IPS DF 6.9 (cell line): ENCODE measurements at places on chromosomes 7 and 10.

- no peak for DNase-seq
These were observed 89.5 kb downstream of the THSD7A start for GRCh38 chr7:11742496-11742895.

GRCh38 chr7:56023500-56023899 is 27.7 kb downstream of the PSPH start:
- no peak for DNase-seq

DNA sequence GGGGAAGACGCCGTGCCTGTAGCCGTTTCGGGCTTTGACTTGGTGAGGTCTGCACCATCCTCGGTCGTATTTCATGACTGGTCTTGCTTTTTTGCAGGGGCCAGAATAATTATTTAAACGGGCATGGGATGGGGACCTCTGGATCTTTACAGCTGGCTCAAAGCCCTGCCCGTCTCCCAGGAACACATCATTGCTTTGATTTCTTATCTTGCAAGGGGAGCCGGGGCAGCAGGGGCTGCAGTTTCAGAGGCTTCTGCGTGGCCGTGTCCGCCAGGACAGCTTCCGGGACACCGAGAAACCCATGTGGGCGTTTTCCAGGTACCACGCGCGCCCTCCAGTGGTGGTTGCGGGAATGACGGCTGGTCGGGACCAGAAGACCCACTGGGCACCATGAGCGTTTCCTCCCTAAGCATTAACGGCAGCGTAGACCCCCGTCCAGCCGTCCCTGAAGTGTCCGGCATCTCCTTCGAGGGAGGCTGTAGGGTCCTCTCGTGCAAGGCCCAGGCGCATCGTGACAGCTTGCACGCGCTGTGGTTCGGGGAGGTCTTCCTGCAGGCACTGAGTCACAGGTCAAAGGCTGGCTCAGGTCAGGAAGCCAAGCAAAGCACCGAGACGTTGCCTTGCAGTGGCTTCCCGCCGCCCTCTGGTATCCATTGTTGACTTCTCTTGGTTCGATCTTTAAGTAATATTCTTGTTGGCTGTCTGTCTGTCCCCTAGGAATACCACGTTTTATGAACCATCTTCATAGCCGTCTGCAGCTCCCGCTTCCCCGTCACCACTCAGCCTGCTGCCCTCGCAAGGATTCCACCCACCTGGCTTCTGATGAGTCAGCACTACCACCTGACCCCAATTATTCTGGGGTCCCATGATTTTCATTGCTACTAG is 16.2 kb upstream of the ZFAND2A start:
- peak; percentile 63 for DNase-seq

- DNase-seq, result no peak
These were observed 290.3 kb downstream of the CDK14 start for GRCh38 chr7:90886416-90886815.

DNA sequence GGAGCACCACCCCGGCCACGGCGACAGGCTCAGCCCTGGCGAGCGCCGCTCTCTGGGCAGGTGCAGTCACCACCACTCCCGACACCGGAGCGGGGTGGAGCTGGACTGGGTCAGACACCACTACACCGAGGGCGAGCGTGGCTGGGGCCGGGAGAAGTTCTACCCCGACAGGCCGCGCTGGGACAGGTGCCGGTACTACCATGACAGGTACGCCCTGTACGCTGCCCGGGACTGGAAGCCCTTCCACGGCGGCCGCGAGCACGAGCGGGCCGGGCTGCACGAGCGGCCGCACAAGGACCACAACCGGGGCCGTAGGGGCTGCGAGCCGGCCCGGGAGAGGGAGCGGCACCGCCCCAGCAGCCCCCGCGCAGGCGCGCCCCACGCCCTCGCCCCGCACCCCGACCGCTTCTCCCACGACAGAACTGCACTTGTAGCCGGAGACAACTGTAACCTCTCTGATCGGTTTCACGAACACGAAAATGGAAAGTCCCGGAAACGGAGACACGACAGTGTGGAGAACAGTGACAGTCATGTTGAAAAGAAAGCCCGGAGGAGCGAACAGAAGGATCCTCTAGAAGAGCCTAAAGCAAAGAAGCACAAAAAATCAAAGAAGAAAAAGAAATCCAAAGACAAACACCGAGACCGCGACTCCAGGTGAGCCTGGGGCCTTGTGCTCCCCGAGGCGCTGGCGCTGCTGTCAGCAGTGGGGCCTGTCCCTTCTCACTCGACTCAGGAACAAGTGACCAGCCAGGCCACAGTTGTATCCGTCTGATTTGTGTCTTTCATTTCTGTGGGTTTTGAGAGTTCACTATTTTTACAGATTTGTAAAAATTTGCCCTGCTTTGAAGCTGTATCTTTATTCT is 117.7 kb downstream of the CYTH3 start:
- DNase-seq, result no peak

DNA sequence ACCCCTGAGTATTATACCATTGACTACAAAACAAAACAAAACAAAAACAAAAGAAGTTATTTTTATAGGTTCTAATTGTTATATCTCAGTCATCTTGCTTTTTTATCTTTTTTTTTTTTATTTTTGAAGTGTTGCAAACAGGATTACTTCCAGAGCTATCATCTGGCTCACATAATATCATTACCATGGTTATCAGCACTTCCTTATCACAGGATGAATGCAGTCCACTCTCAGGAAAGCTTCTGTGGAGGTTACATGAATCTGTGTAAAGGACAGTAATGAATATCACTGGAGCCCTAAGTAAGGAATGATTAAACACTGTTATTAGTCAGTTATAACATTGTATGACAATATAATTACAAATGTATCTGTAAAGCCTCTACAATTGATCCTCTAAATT is 451.5 kb downstream of the PLXDC2 start:
- DNase-seq, result no peak

GRCh38 chr7:17298840-17299482 is 509 bp downstream of the AHR start:
- no peak for DNase-seq

DNA sequence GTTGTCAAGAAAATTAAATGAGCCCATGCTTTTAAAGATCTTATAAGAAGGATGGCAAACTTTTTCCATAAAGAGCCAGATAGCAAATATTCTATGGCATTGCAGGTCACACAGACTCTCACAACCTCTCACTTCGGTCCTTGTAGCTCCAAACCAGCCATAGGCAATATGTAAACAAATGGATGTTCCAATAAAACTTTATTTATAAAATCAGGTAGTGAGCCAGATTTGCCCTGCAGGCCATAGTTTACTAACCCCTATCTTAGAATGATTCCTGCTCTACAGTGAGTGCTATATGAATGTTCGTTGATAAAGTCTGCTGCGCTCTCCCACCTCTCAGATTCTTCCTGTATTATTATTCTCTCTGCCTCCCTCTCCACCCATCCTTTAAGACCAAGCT is 177.7 kb downstream of the KCNMA1 start:
- DNase-seq, result no peak

- no peak for DNase-seq
These were observed 34.7 kb upstream of the SLC35B4 start for GRCh38 chr7:134351424-134351823.

DNA sequence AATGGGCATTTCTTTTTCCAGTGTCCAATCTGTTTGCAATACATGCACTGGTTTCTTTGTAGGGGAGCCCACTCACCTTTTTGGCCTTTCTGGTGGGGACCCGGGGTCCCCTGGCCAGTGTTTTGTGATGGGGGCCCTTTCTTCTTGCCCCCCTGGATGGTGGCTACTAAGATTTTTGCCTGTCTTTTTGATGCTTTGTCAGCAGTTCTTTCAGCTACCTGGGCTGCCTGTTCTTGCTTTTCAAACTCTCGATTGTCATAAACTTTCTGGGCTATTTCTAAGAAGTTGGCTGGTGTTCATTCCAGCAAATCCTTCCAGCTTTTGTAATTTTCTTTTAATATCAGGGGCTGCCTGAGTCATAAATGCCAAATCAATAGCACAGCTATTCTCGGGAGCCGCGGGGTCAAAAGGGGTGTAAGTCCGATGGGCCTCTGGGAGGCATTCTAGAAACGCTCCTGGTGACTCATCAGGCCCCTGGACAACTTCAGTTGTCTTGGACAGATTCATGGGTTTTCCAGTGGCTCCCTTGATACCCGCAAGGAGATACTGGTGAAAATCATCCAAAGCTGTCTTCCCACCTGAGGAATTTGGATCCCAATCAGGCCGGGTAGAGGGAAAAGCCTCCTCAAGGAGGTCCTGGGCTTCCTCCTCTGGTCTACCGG is 79.0 kb downstream of the PRR15 start:
- no peak for DNase-seq

DNA sequence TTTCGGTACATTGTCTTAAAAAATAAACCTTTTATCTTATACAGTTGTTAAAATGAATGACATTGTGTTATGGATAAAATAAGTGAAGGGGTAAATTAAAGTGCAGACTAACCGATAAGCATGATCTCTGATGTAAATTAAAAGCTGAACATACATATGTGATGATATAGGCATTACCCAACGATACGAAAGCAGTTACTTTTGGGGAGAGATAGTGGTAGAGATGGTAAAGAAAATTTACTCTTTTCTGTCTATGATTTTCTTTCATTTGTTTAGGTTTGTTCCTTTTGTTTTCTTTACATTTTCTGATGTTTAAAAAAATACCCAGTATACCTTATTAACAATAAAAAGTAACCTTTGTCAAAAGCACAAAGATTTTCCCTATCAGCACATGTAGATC is 6.4 kb downstream of the C1GALT1 start:
- DNase-seq, result no peak

DNA sequence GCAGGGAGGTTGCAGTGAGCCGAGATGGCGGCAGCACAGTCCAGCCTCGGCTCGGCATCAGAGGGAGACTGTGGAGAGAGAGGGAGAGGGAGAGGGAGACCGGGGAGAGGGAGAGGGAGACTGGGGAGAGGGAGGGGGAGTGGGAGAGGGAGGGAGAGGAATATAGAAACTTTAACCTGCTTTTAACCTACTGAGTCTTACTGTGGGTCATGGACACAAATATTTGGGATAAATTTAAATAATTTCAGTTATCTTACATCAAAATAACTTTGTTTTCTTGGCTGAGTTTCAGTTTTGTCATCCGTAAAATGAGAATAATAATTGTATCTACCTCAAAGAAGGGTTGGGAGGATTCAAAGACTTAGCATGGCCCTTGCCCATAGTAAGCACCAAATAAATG is 319.8 kb downstream of the LRMDA start:
- DNase-seq, result no peak

GRCh38 chr7:27101957-27102580 is 414 bp downstream of the HOXA2 start:
- DNase-seq, result no peak

- no peak for DNase-seq
These were observed 7.5 kb downstream of the PIK3AP1 start for GRCh38 chr10:96712662-96713271.

DNA sequence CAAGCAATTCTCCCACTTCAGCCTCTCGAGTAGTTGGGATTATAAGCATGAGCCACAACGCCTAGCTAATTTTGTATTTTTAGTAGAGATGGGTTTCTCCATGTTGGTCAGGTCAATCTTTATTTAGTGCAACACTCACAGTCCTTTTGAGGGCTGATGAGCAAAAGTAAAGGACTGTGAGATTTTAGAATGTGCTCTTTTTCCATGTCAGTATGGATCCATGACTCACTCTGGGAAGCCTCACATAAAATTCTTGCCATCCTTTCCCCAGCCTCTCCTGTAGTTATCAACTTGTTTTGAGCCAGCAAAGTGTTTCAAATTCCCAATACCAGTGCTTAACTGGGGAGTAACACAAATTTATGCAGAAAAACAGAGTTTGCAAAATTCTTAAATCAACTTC is 135.8 kb upstream of the CXCL12 start:
- no peak for DNase-seq

- DNase-seq, result no peak
These were observed 54.7 kb downstream of the PWWP2B start for GRCh38 chr10:132451506-132452215.

GRCh38 chr10:36349445-36350078 is 707.5 kb upstream of the FZD8 start:
- DNase-seq, result no peak

GRCh38 chr10:16910793-16911164 is 93.6 kb upstream of the RSU1 start:
- no peak for DNase-seq

DNA sequence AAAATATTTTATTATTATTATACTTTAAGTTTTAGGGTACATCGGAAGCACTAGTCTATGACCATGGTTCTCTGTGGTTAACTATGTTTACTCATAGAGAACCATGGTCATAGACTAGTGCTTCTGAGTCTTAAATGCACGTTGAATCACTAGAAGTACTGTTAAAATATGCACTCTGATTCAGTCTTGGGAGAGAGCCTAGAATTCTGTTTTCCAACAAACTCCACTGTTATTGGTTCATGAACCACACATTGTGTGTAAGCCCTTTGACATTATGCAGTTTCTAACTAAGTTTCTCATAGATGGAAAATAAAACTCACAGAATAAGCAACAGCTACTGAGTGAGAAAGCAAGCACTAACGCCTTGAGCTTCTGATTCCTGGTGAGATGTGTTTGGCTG is 1120.6 kb downstream of the SORCS1 start:
- DNase-seq, result no peak

DNA sequence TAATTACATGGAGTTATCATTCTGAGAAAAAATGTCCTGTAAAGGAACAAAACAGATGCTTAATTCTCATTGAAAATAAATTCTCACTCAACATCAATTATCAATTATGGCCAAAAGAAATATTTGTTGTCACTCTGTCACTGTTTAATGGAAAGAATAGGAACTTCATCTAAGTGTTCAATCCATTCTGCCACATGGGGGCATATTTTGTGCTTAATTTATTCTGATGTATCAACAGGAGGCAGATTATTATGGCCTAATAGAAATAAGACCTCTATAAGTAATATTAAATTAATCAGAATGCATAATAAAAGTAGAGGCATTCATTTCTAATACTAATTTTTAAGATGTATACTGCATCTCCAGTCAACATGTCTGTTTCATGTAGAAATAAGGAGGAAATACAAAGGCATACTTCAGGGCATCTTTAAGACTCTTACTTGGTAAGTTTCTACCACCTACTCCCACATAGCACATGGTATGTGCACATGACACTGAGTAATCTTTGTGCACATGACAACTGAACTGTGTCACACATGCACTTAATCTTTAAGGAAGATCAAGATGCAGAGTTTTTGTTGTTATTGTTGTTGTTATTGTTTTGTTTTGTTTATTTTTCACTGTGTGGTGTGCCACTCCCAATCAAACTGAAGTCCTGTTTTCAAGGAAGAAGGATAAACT is 420.4 kb upstream of the SEMA3A start:
- DNase-seq, result no peak

- no peak for DNase-seq
These were observed 1.4 kb downstream of the BMPER start for GRCh38 chr7:33906697-33907096.

GRCh38 chr7:114481999-114482398 is 67.4 kb downstream of the FOXP2 start:
- DNase-seq, result no peak

DNA sequence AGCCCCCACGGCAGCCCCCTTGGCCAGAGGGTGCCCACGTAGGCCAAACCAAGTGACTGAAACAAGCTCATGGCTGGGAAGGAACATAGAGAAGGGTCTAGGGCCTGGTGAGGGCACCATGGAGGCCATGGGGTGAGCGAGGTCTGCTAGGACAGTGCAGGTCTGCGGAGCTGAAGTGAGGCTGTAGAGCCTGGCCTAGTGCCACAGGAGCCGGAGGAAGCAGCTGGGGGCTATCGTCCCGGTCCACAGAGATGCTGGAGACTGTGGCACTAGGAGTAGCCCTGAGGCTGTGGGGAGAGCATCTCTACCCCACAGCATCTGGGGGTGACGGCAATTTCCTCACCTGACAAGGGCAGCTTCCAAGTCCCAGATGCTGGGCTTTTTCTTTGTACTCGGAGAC is 150.3 kb downstream of the ZNF22 start:
- DNase-seq, result no peak
